ENCODE measurements at places on chromosomes 6 and 20.

DNA sequence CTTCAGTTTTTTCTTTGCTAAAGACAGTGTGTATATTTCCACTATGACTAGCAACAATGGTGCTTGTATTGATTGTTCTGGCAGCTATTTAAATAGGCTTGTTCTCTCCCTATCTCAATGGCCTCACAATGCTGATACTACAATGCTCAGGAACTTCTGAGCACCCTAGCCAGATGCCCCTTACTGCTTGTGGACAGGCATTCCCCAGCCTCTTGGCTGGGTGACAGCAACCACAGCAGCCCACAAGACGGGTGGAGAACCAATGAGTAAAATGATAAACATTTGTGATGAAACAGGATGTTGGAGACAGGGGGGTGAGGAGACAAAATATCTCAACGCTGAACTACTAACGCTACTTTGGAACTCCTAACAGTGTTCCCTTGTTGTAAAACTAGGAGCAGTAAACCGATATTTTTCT is 42.3 kb downstream of the HIVEP2 start:
- peak; percentile 80 for DNase-seq

- no peak for DNase-seq
These were observed 111.2 kb downstream of the KCNQ5 start for GRCh38 chr6:72733045-72733444.

DNA sequence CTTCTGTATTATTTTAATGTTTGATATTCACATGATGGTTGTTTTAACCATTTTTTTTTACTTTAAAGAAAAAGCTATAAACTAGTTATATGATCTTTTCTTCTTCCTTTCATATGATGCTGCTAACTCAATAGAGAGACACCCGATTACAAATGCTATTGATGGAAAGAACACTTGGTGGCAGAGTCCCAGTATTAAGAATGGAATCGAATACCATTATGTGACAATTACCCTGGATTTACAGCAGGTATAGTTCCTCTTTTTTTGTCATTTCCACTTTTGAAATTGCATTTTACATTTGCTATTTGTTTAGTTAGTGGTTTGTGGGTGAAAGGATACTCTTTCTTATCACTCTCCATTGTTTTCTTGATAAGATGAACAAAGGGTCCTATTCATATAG is 176.7 kb downstream of the LAMA2 start:
- no peak for DNase-seq

DNA sequence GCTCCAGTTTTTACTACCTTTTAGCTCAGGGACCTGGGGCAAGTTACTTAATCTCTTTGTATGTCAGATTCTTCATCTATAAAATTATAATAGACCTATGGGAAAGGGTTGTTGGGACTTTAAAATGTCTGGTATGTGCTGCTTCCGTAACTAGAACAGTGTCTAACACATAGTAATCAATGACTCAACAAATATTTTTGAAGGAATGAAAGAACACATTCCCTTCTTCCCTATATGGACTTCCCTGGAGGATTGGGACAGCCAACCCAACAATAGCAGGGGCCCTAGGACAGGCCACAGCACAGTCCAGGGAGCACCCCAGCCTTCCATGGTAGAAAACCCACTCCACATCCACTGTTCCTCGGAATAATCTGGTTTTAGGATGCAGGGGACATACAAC is 50.7 kb upstream of the TPD52L1 start:
- DNase-seq, result no peak

- DNase-seq, result no peak
These were observed 28.2 kb downstream of the TBC1D32 start for GRCh38 chr6:121305957-121306607.

DNA sequence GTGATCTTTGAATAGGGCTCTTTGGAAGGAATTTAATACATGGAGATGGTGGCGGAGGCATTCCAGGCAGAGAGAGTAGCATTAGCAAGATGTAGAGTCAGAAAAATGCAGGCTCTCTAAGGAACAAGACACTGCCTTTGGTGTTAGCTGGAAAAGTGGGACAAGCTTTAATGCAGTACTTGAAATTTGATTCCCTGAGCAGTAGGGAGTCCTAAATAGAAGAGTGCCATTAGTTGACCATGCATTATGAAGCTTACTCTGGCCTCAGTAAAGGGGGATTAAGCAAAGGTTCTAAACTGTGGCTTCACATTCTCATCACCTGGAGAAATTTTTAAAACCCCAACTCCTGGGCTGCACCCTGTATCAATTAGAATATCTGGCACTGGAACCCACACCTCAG is 494.8 kb upstream of the SOX4 start:
- no peak for DNase-seq

GRCh38 chr6:107729098-107729497 is 95.0 kb downstream of the SCML4 start:
- DNase-seq, result no peak

DNA sequence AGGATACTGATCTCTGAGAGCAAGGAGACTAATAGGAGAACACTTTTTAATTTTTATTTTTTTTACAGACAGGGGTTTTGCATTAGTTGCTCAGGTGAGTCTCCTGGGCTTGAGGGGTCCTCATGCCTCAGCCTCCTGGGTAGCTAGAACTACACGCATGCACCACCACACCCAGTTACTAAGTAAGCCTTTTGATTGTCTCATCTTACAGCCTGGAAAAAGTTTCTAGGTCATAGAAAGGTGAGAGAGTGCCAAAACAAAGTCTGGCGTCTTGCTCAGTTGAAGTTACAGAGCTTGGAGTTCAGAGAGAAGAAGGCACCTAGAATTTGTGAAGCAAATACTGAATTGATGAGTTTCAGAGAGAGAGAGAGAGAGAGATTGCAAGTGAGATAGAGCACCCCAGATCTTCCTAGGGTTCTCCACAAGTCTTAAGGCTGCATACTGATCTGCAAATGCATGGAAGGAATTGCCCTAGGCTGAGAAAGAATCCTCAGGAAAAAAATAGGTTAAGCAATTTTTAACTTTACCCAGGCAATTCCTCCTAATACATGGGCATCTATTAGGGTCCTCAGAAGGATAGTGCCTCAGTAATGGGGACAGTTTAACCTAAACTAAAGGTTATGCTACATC is 37.6 kb upstream of the PHIP start:
- no peak for DNase-seq

GRCh38 chr6:146335336-146335735 is 208.3 kb upstream of the RAB32 start:
- no peak for DNase-seq

DNA sequence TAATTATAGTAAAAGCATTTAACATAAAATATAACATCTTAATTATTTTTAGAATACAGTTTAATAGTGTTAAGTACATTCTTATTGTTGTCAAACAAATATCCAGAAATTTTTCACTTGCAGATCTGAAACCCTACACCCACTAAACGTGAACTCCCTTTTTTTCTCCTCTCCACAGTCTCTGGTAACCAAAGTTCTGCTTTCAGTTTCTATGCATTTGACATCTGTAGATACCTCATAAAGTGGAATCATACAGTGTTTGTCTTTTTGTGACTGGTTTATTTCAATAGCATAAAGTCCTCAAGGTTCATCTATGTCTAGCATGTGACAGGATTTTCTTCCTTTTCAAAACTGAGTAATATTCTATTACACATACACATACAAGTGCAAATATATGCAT is 286.3 kb downstream of the BTBD3 start:
- DNase-seq, result no peak

DNA sequence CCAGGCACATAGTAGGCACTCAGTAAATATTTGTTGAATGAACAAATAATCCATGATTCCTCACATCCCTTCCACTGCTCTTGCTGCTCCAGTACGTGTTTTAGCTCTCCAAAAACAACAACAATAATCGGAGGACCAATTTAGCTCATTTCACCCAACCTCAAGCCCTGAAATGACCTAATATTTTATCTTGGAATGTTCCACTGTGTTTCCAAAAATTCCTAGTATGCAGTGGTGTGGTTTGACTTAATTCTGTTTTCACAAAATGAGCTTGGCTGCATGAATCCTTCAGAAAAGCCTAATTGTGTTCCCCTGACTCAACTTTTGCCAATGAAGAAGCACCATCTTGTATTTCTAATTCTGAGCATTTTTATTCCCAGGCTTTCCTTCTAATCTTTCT is 168.0 kb upstream of the PHACTR1 start:
- no peak for DNase-seq

GRCh38 chr20:55928266-55928665 is 77.1 kb downstream of the CBLN4 start:
- no peak for DNase-seq

- DNase-seq, result no peak
These were observed 12.8 kb upstream of the FANCE start for GRCh38 chr6:35439308-35439707.

- DNase-seq, result no peak
These were observed 238.5 kb downstream of the FARS2 start for GRCh38 chr6:5499644-5500306.

DNA sequence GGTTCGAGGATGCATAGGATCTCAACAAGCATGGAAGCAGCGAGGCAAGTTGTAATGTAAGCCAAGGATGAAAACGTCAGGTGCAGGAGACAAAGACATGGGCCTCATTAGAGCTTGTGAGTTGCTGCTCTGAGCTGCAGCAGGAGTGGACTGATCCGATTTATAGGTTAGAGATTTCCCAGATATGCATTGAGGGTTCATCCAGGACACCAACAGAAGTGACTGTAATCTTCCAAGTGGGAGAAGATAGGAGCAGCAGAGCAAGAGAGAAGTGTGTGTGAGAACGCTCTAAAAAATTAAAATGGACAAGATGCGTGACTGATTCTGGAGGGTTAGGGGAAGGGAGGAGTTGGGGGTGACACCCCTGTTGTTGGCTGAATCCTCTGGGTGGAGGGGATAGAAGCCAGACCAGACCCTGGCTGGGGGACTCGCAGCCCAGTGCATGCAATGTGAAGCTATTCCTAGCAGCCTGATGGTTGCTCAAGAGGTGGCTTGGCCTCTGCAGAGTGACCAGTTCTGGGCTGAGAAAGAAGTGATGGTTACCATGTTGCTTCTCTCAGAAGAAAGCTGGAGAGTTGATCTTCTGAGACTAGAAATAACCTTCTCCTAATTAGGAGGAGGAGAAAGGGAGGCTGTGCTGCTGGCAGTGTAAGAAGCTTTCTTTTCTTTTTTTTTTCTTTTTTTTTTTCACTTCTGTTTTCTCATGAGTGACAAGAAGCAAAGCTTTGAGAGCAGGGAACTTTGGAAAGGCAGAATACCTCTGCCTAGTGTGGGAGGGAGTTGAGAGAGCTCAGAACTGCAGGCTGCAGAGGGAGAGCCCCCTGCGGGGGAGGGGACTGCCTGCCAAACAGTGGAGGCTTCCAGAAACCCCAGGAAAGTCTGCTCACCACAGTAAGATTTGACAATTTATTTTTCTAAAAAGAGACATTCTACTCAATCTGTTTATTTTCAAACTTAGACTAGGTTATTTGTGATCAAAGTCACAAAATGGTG is 116.9 kb downstream of the SLX4IP start:
- DNase-seq, result no peak

DNA sequence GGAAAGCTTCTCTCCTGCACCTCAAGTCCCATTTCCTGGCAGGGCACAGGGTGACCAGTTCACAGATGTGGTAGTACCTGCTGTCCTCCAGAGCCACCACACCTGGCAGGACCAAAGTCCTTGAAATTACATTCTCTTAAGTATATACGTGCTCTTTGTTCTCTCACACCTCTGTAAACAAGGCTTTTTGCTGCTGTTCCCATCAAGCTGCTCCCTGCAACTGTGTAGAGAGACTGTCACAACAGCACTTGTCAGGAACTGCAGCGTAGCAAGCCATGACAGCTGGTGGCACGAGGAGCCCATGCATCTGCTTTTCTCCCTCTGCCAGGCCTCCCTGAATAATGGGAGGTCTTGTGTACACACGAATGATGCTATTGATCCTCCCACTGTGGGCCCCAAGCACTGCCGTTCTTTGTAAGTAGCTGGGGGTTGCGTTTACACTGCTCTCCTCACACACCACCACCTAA is 431.8 kb downstream of the CD83 start:
- no peak for DNase-seq

- DNase-seq, result no peak
These were observed 55.8 kb downstream of the SOBP start for GRCh38 chr6:107545763-107546162.

DNA sequence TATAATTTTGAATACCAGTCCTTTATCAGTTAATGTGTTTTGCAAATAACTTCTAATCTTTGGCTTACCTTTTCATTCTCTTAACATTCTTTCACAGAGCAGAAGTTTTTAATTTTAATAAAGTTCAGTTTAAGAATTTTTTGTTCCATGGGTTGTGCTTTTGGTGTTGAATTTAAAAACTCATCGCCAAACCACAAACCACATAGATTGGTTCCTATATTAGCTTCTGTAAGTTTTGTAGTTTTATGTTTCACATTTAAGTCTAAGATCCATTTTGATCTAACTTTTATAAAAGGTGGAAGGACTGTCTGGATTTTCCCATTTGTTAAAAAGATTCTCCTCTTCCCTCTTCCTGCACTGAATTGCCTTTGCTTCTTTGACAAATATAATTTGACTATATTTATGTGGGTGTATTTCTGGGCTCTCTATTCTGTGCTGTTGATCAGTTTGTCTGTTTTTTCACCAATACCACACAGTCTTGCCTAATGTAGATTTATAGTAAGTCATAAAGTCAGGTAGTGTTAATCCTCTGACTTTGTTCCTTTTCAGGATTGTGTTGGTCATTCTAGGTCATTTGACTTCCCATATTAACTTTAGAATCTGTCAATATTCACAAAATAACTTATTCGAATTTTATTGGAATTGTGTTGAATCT is 17.5 kb upstream of the SDCBP2 start:
- DNase-seq, result no peak

DNA sequence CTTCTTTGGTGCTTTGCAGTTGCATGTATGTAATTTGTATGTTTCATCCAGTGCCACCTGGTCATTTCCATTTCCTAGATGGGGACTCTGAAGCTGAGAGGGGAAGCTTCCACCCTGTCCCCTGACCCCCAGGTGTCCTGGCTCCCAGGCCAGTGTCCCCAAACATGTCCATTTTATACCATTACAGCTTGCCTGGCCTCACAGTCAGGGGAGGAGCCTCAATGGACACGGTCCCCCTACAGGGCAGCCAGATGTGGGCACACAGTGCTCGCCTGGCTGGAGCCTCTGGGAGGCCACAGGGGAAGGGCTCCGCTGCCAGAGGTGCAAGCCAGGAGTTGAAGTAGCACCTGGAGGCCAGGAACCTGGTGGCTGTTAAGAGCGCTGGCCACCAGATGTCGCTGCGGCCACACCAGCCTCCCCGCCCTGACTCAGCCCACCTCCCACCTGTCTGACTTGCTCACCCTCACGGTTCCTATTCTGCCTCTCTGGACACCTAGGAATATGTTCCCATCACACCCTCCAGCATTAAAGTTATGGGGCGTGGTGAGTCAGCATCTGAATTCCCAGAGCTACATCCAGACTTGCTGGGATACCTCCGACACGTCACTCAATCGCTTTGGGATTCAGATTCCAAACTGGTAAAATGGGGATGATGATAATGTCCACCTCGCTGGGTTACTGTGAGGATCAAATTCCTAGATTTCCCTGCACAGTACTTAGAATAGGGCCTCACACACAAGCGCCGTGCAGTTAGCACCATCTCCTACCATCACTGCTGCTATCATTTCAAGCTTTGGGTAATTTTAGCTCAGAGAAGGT is 107.4 kb downstream of the SULF2 start:
- DNase-seq, result peak; percentile 62

GRCh38 chr6:7201444-7201731 is 93.6 kb downstream of the RREB1 start:
- no peak for DNase-seq

Data from activated CD4-positive, alpha-beta memory T cell treated with anti-CD3 and anti-CD28 coated beads, Interleukin-2, amount 10 ng/mL, durations not matched to agents 7 days and 5 days (primary cell).